ENCODE measurements at places on chromosomes 16 and 17. TPM values are rescaled to one million over a fixed set of nuclear protein-coding genes. Genes with fewer than 3 reads are reported as not detected.

DNA sequence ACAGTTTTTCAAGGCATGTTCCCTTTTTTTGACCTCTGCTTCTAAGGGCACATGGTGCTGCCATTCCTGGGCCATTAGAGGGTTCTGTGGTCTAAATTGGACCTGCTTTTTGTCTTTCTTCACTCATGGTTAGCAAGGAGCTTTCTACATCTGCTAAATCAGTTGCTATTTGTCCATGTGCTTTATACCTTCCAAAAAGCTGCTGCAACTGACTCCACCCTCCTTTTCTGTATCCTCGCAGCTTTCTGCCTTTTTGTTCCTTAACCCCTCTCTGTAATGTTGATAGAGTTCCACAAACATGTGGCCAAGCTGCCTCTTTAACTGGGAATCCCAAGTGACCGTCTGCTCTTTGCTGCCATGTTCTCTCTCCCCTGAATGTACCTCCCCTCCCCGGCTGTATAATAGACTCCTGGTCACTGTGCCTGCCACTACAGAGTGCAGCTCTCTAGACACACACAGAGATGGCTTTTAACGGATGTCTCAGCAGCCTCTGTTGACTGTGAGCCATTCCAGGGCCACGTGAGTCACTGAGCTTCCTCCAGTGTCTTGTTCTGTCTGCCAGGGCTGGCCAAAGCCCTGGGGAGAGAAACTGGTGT is 57.4 kb upstream of the TEKT3 start:
- peaks cover 34% of the 10 kb centered on the region for H3K4me1 ChIP-seq
- H3K27me3 ChIP-seq, result no peaks in the 10 kb centered on the region
- DNase-seq, result no peak

DNA sequence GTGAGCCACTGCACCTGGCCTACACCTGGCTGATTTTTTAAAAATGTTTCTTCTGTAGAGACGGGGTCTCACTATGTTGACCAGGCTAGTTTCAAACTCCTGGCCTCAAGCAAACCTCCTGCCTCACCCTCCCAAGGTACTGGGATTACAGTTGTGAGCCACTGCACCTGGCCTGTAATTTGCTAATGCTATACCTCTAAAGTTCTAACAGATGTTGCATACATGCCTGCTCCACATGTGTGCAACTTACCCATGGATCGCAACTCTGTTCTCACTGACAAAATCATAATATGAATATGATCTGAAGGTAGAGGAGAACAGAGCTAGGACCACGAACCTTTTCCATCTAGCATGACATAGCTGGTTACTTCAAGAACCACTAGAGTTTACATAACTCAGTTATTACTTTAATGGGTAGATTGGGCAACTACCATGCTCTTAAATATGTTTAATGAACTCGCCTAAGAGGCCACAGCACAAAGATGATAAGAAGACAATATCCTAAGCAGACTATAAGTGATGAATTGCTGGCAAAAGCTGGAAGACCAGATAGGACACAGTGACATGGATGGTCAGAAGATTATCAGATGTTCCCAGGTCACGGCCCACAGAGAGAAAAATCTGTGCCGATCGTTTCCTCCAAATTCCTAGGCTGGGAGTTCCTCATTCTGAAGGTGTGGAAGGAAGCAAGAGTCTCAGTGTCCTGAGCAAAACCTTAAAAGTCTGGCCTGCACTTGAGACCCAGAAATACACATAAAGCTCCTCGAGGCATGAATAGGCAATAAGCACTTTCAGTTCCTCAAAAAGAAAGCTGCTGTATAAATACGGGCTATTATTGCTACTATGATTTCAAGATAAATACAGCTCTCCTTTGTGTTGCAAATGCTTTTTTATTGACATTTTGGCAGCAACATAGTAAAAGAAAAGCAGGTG is 53.6 kb upstream of the ICAM2 start:
- peaks cover 30% of the 10 kb centered on the region for H3K4me1 ChIP-seq
- H3K27me3 ChIP-seq, result no peaks in the 10 kb centered on the region
- peaks cover 39% of the 10 kb centered on the region for H3K36me3 ChIP-seq
- peak overlapping the region; percentile 32 for H3K27ac ChIP-seq
- DNase-seq, result no peak
- no peak overlapping the region for H3K4me3 ChIP-seq

GRCh38 chr16:58449306-58449705 is 50.6 kb upstream of the NDRG4 start:
- no peak overlapping the region for H3K4me3 ChIP-seq
- no peak overlapping the region for H3K27ac ChIP-seq
- no peaks in the 10 kb centered on the region for H3K36me3 ChIP-seq
- no peaks in the 10 kb centered on the region for H3K4me1 ChIP-seq
- H3K27me3 ChIP-seq, result peaks cover 29% of the 10 kb centered on the region

SYNGR3 gene
- 0.74 TPM for total RNA-seq
